T-helper 2 cell treated with Interferon-gamma antibody and Interleukin-4, amounts not matched to agents 100 ng/mL and 5 ng/mL, for 36 hours (primary cell): ENCODE measurements at places on chromosomes 7 and 10. TPM values are rescaled to one million over a fixed set of nuclear protein-coding genes. Genes with fewer than 3 reads are reported as not detected.

IKZF1 gene
- total RNA-seq = 473 and 486 TPM in 2 replicates

LAMB1 gene
- not detected in 2 replicates for total RNA-seq

ARHGEF5 gene
- 11.0 and 11.9 TPM in 2 replicates for total RNA-seq

COBL gene
- not detected in 2 replicates for total RNA-seq

GRM3 gene
- total RNA-seq = not detected in 2 replicates
